Epithelial cell of proximal tubule (primary cell): ENCODE measurements at places on chromosomes 7 and 10.

DNA sequence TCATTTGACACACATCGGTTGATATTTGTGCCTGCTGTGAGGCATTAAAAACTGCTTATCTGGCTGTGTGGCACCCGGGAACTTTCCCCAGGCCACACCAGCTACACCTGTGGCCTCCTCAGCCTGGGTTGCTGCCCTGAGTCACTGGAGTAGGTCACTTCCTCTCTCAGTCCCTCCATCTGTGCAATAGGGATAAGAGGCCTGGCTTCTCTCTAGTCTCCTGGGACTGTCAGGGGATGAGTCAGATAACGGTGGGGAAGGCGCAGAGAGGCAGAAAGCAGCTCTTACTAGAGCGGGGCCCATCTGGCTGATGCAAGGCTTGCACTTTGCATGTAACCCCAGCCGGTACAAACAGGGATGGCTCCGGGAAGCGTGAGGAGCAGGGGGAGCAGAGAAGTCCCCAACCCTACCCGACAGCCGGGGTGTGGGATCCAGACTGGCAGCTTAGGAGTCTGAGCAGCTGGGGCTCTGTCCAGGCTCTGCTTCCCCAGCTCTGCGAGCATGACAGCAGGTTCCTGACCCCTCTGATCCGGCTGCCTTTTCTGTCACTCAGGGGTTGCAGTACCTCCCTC lies 34.0 kb downstream of the DNAJB12 start:
- no peak for DNase-seq

DNA sequence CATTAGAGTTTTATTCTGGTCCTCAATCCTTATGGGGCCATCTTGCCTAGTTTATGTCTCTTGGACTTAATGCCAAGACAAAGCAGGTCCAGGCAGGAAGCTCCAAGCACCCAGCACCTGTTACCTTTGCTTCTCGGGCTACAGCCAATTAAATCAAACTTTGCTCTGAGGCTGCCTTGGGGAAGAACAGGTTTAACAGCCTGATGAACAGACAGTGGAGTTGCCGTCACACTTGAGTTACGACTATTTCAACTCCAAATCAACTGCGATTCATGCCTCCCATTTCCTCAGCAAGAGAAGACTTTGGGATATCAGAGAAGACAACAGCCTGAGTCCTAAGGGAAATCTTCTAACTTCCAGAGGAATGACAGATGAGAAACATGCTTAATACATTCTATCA lies 62.2 kb downstream of the XPNPEP1 start:
- no peak for DNase-seq

DNA sequence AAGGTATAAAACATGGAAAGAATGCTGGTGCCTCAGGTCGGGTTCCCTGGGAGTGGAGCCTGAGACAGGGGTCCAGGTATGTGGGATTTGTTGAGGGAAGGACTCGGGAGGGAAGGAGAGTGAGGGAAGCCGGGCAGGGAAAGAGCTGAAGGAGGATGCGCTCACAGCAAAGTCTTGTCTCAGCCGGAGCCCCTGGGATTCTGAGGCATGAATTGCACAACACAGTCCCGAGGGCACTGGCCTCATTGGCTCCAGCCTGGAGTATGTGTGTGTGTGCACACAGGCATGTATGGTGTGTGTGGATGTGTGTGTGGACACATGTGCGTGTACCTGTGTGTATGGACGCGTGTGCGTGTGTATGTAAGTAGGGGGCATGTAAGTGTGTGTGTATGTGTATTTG lies 87.4 kb downstream of the WDFY4 start:
- no peak for DNase-seq

DNA sequence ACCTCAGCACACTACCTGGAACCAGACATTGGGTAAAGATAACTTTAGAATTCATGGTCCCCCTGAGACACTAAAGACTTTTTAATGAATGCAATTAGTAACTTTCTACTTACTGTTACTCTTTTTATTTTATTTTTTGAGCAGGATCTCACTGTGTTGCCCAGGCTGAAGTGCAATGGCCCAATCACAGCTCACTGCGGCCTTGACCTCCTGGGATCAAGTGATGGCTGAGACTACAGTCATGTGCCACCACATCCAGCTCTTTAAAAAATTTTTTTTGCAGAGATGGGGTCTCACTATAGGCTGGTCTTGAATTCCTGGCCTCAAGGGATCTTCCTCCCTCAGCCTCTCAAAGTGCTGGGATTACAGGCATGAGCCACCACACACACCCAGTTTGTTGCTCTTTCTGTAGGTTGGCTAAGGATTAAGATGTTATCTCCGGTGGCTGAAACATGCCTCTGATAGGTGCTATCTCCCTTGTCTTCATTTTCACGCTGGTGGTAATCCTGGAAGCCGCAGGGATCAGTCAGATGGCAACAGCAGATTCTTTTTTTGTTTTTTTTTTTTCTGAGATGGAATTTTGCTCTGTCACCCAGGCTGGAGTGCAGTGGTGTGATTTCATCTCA lies 128.3 kb downstream of the TCF7L2 start:
- DNase-seq: no peak

GRCh38 chr10:89242345-89242684 lies 9.3 kb downstream of the LIPA start:
- DNase-seq: no peak

DNA sequence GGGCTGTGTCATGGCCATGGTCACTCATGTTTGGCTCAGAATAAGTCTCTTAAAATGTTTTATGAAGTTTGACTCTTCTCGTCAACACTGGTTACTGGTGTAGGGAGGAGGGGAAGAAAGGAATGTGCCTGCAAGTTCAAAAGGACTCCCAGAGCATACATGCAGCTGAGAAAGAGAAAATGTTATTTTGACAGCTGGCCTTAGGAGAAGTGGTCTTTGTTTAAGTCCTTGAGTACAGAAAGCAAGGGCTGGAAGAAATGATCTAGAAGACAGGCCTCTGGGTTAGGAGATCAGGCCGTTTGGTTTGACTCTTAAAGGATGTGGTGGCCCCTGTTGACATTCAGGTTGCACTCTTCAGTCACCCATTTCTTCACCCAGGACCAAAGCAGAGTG lies 245.5 kb downstream of the REEP3 start:
- DNase-seq: no peak
